ENCODE measurements at places on chromosomes 3 and 15.

- no peak for DNase-seq
Observed at GRCh38 chr3:71998995-71999673, 214.2 kb upstream of the PROK2 start.

DNA sequence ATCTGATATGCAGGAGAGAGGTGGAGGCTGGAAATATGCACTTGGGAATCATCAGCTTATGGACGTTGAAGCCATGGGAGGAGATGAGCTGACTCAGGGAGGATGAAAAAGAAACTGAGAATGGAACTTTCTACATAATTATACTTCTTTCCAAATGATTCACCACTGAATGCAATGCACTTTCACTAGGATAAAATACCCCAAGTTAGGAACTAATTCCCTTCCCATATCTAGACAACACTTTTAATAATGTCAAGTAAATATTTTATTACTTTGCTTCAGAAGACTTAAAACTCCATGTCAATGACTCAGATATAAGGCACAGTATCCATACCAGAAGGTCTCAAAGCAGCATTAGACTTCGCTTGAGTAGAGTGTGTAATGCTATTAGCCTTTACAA, 24.2 kb downstream of the NPTN start:
- no peak for DNase-seq

DNA sequence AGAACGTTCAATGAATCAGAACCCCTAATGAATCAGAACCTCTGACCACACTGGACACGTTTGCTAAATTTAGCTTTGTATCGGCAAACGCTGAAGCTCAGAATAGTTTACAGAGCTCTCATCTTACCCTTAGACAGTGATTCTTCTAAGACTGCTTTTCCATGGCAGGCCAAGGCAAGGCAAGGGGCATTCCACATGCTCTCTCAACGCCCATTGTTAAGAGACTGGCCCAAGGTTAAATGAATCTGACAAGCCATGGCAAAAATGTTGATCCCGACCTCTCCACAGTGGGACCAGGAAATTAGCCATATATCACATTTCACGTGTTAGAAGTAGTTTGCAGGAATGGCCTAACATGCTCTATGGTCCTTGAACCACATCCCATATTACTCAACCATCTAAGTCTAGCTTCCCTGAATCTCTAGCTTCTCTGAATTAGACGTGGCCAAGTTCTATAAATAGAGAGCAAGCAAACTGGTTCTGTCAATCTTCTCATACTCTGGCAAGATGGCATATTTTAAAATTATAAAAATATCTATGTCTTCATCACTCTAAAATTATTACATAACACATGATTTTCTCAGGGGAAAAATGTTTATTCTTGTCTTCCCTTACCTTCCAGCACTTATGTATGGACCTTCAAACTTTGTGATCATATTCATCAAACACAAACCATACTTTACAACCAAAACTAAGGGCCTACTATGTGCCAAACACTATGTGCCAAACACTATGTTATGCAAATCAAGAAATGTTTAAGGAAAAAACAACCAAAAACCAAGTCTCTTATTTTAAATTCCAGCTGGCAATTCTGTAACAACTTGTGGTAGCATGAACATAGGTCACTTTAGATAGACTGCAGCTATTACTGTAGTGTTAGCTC, 54.3 kb downstream of the AAGAB start:
- DNase-seq = no peak

- no peak for DNase-seq
Observed at GRCh38 chr3:134908271-134908670, 113.2 kb downstream of the EPHB1 start.

GRCh38 chr3:120468635-120469295, 18.0 kb upstream of the FSTL1 start:
- DNase-seq = no peak

DNA sequence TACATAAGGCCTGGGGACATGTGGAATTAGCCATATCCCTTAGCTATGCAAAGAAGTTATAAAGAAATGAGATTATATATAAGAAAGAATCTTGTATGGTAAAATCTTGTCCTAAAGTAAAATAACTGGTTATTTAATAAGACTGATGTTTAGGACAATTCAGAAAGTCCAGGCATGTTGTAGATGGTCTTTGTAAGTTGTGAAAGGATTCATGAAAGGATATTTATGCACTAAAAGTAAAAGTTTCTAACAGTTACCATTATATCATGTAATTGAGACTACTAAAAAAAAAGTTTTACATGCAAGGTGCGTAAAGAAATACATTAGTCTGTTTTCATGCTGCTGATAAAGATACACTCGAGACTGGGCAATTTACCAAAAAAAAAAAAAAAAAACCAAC, 146.3 kb downstream of the FMN1 start:
- no peak for DNase-seq

DNA sequence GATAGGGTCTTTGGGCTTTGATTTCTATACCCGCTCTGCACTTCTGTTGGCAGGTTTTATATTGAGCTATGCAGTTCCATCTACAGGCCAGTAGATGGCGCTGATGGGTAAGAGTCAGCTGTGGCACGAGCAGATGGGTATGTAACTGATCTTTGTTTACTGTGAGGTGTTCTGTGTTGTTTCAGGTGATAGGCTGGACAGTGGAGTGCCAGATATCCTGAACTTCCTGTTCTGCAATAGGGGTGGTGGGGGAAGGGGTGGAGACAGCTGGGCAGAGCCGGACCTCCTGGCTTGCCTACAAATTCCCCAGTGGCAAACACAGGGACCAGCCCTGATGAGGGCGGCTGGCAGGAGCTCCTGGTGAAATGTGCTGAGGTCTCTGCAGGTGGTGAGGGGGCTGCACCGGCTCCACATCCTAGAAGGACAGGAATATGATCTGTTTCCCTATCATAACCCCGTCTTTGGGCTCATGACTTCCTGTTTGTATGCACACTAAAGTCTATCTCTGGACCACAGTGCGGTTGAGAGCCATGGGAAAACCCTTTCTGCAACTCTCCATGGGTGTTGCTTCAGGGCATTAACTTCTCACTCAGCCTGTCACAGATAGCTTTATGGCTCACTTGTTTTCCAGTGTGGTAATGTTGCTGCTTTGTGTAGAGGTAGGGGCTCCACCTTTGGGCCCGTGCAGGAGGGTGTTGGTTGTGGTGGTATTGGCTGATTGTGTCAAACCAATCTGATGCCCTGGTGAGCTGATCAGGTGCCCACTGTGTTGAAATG, 13.4 kb upstream of the FAM98B start:
- DNase-seq = peak; percentile 81

- DNase-seq = peak; percentile 34
Observed at GRCh38 chr3:128813097-128813496, 66.3 kb upstream of the ACAD9 start.

GRCh38 chr3:62962714-62963113, 87.5 kb upstream of the CADPS start:
- no peak for DNase-seq

DNA sequence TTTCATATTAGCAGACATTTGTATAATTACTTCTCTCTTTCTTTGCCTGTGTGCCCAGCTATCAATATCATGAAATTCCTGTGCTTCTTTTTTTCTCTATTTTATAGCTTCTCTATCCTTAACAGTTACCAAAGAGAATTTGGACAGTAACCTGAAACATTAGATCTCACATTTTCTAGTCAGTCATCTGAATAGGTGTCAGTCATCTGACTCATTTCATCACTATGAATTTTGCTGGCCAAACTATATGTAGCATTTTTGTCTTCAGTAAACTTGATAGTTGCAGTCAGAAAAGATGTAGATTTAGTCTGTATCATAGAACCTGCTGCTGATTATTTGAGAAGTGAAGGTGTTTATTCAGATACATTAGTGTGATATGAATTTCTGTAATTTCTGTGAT, 52.6 kb downstream of the HMG20A start:
- DNase-seq = no peak

GRCh38 chr3:62884096-62884870, 9.1 kb upstream of the CADPS start:
- no peak for DNase-seq

- DNase-seq = no peak
Observed at GRCh38 chr15:48891232-48891765, 13.4 kb downstream of the EID1 start.

- no peak for DNase-seq
Observed at GRCh38 chr15:27358751-27359434, 387.9 kb downstream of the GABRG3 start.

Measured in inflammatory macrophage treated with lipopolysaccharide for 1 hour (primary cell).